ENCODE measurements at places on chromosomes 4 and X.

DNA sequence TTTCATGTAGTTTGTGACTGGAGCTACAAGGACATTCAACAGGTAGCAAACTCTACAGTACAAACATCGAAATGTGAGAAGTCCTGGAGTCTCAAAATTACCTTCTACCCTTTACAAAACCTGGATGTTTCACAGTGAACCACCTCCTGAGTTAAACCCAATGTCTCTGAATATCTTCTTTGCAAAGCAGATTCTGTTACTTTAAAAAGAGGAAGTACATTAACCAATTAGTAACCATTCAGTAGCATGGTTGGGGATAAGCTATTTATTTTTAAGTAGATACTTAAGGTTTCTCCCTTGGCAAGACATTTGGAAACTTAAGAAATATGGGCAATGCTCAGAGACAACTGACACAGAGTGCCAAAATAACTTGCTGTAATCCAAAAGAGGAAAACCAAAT, 371.9 kb upstream of the NWD2 start:
- DNase-seq = no peak

DNA sequence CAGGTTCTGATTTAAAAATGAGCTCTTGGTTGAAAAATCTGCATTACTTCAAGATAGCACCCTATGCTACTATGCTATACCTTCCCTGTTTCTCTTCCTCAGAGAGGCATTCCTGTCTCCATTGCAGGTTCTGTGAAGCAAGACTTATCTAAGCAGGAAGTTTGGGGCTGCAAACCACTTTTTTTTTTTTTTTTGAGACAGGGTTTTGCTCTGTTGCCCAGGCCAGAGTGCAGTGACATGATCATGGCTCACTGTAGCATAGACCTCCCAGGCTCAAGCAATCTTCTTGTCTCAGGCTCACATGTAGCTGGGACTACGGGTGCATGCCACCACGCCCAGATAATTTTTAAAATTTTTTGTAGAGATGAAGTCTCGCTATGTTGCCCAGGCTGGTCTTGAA, 4.0 kb upstream of the CCNG2 start:
- DNase-seq = no peak

GRCh38 chrX:154046940-154047610, 27.4 kb upstream of the IRAK1 start:
- no peak for DNase-seq

DNA sequence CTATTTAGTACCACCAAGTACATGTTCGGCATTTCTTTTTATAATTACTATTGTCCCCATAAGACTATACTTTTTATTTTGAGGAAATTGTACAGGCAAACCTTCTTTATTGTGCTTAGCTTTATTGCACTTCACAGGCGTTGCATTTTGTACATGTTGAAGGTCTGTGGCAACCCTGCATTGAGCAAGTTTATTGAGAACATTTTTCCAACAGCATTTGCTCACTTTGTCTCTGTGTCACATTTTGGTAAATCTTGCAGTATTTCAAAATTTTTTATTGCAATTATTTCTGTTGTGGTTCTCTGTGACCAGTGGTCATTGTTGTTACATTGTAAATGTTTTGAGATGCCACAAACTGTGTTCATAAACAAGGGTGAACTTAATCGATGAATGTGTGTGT, 10.8 kb upstream of the CXCL5 start:
- DNase-seq = no peak

DNA sequence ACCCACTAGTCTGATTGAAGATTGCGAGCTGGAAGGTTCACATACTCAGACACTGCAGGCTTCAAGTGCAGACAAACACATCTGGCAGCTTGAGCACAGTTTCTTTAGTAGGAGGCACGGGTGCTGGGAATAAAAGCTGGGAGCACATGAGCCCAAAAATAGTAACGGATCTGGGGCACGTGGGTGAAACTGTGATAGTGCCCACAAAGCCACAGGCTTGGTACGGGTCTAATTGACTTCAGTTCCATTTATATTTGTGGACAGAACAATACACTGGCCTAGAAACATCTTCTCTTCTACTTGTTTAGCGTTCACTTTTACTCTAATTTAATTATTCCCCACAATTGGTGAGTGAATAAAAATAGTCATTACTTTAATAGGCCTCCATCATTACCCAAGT, 2370.7 kb downstream of the PCDH7 start:
- DNase-seq = no peak

GRCh38 chr4:186265683-186266652, at the start of gene F11:
F11 (plus strand) TSS chr4:186266189; CDS start chr4:186267137, 948 bp downstream.
- no peak for DNase-seq

DNA sequence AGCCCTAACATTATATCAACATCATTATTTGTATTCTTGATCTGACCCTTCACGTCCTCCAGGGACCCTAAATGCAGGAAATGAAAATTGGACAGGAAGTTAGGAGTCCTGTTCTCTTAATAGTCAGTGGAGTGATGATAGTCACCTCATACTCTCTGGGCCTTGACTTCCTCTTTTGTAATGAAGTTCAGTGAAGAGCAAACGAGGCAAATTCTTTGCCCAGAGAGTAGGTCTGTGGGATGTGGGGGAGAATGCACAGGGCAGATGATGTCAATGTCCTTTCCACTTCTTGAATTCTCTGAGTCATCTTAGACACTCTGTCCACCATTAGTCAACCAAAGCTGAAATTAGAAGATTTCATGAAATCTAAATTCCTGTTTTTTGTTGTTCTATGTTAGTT, 17.1 kb upstream of the GPRIN3 start:
- DNase-seq = no peak

GRCh38 chrX:112874614-112875013, 34.0 kb upstream of the AMOT start:
- DNase-seq = no peak

DNA sequence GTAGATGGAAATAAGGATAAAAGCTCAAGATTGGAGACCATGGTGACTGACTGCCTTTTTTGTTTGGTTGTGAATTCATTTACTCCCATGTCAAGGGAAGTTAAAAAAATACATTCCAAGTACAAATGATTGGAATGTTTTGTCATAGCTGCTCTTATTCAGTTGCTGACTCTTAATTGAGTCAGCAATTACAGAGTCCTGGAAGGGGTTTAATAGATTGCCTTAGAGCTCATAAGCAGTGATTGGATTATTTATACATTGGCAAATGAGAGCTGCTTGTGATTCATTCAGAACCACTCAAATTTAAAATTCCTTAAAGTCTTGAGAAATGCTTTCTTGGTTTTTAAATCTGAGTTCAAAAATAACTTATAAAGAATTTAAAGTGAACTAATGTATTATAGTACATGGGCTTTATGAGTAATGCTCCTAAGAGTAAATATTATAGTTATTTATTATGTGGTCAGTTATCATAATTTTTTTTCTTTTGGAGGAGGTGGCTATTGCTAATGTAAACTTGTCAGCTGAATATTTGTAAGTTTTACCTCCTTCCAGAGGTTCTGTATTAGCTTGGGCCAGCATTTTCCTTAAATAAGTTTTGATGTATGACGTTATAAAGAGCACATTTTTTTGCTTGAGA, 13.6 kb downstream of the JADE1 start:
- DNase-seq = no peak

GRCh38 chr4:154574311-154574710, 11.5 kb downstream of the FGB start:
- DNase-seq = no peak
